Urothelium cell line (cell line): ENCODE measurements at places on chromosomes 2 and 18.

DNA sequence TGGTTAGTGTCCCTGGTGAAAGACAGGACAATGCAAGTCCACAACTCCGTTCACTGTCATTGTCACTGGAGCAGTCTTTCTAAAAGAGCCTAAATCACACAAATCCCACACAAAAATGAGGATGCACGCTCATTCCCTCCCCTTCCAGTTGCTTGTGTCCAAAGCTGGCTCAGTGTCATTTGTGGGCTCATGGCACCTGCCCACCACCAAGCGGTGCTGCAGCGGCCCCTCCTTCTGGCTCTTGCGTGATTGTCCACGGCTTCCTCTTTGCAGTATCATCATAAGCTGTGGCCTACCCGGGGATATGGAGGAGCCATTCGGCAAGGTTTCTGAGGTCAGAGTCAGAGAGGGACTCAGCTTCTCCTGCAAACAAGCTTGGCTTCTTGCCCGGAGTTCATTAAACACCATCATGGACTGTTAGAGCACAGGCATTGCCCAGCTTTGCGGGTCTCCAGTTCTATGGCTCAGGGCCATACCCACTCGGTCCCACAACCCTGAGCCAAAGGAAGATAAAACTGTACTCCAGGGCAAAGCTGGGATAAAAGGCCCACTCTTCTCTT is 179.4 kb upstream of the AGAP1 start:
- no peak for DNase-seq

DNA sequence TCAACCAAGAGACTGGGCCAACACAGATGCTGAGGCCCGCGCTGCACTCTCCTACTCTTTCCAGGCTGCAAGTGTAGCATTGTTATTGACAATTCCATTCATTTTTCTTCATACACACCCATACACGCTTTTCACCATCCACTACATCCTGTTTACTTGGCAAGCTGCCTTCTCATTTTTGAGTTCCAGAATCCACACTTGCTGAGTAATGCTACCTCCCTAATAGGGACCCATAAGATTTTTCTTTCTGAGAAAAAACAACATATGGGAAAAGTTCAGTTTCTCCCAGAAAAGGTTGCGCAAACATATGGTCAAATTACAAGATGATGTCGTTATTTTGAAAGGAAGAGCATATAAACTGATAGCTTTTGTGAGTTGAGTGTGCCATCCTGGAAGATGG is 3.3 kb upstream of the NETO1 start:
- peak; percentile 46 for DNase-seq

GRCh38 chr18:28834889-28835288 is 658.0 kb upstream of the CDH2 start:
- no peak for DNase-seq

DNA sequence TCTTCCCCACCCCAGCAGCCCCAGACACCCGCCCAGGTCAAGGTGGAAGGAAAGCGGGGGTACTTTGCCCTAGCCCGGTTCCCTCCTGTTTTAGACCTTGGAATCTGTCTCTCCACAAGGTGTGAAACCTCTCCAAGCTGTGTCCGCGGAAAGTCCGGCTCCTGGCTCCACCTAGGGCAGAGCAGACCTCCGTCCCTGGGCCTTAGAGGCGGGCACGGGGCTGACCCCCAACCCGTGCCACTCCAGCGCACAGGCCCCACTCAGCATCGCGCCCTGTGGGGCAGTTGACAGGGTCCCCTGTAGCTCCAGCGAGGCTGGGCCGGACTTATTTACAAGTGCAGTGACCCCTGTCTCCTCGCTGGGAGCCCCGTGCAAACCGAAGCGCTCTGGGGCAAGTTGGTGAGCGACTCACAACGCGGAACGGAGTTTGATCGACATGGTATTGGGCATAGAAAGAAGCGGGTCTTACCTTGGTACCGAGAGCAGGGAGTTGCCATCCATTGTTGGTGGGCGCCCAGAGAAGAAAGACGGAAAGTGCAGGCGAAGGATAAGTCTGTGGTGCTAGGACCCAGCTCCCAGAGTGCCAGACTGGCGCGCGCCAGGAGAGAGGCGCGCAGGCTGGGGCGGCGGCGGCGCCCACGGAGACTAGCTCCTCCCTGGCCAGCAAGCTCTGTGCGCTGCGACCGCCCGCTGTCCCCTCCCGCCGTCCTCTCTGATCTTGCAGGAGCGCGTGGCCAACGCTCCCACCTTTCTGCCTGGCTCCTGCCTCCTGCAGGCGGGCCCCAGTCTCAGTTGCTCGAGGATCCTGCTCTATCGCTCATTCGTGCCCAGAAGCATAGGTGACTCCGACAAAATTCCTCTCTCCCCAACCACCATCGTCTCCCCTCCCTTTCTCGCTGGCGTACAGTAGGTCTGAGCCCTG is at the start of gene SPHKAP:
TSS of gene SPHKAP (minus strand) at position 590 of the 922 bp plus-strand sequence. CDS start at position 501, 89 bp downstream.
- peak; percentile 40 for DNase-seq

DNA sequence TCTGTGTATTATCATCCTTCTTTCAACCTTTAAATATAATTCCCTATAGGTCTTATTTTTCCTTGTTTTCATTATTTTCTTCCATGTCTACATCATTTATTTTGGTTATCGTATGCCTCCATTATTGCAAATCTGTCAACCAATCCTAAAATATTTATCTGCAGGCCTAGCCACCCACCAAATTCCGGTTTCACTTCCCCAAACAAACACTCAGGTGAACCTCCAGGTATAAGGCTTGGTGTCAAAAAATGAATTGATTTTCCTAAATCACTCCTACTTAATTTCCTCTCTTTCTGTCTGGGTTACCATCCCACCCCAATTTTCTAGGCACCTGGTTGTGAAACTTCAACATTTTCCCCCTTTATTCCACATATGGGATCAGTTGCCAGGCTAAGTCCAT is 111.9 kb upstream of the LINC00305 start:
- no peak for DNase-seq

DNA sequence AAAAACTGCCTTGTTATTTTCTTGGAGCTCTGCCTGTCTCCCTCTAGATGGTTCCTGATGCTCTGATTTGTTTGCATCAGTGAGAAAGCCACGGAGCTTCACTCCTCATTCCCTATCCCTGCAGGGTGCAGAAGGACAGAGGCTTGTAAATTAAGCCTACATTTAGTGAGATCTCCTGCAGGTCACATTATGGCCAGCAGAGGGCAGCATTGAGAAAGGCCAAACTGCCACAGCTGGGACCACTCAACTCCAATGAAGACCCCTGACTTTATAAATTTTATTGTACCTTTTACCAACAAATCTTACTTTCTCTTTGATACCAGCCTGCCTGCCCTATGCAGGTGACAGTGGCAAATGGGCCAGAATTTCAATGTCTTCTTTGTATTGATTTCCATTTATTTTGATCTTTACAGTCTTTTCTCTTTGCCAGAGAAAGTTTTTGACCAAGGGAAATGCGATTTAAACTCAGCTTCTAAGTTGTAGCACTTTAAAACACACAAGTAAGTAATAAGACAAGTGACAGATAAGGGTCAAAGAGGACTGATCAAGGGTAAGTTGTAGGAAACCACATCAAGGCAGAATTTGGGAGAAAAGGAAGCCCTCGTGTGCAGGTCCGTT is 1029.1 kb upstream of the KLHL29 start:
- peak; percentile 56 for DNase-seq

DNA sequence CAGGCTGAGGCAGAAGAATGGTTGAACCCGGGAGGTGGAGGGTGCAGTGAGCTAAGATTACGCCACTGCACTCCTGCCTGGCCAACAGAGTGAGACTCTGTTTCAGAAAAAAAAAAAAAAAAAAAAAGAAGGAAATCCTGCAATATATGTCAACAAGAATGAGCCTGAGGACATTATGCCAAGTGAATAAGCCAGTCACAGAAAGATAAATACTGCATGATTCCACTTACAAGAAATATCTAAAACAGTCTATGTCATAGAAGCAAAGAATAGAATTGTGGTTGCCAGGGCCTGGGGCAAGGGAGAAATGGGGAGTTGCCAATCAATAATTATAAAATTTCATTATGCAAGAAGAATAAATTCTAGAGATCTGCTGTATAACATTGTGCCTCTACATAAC is 425.8 kb downstream of the NRXN1 start:
- DNase-seq, result no peak

- no peak for DNase-seq
Observed at GRCh38 chr2:109503191-109503590, 110.6 kb downstream of the SEPTIN10 start.

DNA sequence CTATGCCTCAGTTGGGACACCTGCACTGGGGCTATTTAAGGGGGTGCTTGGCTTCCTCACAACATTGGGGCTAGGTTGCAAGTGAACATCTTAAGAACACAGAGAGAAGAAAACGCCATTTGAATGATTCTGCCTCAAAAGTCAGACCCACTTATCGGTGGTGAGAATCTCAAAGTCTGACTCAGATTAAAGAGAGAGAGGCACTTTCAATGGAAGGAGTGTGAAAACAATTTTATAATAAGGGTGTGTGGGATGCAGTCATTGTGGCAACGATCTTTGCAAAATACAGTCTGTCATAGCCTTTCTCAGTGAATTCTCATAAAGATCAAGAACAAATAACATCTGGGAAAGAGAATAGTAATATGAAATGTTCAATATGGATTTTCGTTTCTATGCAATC is 41.8 kb downstream of the CCDC102B start:
- DNase-seq, result no peak

GRCh38 chr2:19140463-19141208 is 217.8 kb downstream of the OSR1 start:
- DNase-seq, result peak; percentile 90

- no peak for DNase-seq
Observed at GRCh38 chr2:177117755-177118154, 94.8 kb upstream of the HNRNPA3 start.

DNA sequence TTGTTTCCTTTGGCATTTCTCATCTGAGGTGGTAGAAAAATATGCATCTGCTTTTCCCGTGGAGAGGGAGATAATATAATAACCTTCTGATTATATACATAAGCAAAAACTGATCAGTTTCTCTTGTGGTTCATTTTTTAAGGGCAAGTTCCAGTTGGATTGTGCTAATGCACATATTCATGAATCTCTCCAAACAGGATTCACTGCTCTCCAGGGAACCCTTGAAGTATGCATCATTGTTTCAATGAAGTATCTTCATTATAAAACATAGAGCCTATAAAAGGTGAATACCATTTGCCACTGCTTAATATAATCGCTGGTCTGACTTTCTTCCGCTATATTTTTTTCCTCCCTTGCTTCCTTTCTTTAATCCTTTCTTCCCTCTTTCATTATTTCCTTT is 384.7 kb downstream of the FIGN start:
- DNase-seq, result no peak

DNA sequence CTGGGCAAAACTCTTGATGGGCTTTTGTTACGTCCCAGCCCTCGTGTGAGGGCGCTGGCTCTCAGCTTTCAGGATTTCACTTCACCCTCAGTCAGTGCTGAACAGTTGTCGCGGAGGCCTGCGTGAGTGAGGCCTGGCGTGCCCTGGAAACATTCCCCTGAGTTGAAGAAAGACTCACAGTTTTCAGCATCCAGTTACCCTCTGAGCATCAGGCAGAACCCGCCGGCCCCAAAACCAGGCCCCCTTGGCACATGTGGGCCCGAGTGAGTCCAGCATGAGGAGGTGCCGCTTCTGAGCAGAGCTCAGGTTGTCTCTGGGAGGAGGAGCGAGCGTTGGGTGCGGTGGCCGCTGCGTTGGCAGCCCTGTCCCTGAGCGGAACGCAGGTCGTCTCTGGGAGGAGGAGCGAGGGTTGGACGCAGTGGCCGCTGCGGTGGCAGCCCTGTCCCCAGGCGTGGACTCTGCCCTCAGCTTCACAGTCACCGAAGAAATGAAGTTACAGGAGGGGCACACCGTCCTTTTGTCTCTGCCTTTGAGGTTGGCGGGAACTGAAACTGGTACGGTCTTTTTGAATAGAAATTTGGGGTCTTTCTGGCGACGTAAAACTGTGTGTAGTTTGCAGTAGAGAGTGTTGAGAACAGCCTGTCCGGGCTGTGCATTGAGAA is at the start of gene NEU4:
TSS of gene NEU4 (plus strand) at position 473 of the 662 bp plus-strand sequence. CDS start 5,292 bp downstream, outside the sequence.
- no peak for DNase-seq

- DNase-seq, result peak; percentile 17
Observed at GRCh38 chr2:220619525-220620220, 952.4 kb downstream of the EPHA4 start.

- DNase-seq, result no peak
Observed at GRCh38 chr2:57990118-57990725, 56.4 kb upstream of the VRK2 start.

DNA sequence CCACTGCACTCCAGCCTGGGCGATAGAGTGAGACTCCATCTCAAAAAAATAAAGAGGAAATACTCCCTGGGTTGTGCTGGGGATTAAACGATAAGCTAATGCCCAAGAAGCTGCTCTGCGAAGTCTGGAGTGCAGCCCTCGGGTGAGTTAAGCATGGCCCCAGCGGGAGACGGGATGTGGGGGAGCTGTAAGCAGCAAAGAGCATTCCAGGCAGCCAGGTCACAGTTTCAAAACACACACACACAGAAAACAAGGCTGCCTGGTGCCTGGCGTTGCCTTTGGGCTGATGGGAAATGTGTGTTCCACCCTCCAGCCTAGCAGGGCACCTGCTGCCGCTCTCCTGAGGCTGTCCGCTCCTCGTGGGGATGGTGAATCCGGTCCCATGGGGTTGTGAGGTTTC is 24.1 kb downstream of the ODC1 start:
- DNase-seq, result no peak

GRCh38 chr2:44599130-44599529 is 237.4 kb downstream of the CAMKMT start:
- DNase-seq, result no peak

GRCh38 chr2:36002941-36003340 is 352.6 kb upstream of the CRIM1 start:
- DNase-seq, result no peak

DNA sequence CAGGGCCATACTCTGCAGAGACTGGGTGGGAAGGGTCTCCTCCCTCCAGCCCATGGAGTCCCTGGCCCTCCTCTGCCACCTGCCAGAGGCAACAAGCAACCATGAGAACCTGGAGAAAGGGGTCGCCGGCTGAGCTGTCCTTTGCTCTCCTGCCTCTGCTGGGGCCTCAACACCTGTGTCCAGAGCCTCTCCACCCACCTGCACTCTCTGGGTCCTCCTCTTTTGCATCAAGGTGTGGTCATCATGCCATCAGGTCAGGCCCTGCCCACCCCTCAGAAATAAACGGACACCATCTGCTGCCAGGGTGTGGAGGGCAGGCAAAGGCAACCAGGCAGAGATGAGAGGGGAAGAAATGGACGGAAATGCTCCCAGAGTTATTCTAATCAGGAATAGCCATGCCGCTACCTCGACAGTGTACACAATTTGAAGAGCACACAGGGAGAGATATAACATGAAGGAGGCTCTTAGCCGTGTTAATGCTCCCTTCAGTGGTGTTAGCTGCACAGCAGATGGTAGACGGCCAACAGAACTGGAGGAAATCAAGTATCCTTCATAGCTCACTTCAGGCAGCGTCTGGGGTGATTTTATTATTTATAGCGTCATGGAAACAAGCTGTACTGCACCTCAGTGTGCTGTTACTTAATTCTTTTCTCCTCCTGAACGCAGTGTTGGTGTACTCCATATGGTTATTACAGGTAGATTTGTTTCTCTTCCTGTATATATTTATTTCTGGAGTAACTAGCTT is 247.9 kb downstream of the TSN start:
- no peak for DNase-seq

DNA sequence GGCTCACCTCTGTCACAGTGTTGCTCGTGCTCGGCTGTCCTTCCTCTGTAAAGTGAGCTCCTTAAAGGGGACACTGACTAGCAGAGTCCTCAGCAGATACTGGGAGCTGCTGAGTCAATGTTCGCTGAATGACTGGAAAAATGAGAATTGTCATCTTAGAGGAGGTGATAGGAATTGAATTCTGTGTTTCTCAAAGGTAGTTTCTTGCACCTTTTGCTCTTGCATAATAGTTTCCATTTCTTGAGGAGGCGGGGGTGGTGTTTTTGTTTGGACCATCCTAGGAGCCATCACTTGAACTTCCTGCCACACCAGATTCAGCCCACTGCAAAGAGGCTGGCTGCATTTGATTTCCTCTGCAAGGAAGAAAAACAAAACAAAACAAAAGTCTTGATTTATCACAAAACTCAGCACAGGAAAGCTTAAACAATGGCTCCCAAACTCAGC is 11.4 kb upstream of the RFX8 start:
- DNase-seq, result no peak
